ENCODE measurements at places on chromosomes 13 and 19.

DNA sequence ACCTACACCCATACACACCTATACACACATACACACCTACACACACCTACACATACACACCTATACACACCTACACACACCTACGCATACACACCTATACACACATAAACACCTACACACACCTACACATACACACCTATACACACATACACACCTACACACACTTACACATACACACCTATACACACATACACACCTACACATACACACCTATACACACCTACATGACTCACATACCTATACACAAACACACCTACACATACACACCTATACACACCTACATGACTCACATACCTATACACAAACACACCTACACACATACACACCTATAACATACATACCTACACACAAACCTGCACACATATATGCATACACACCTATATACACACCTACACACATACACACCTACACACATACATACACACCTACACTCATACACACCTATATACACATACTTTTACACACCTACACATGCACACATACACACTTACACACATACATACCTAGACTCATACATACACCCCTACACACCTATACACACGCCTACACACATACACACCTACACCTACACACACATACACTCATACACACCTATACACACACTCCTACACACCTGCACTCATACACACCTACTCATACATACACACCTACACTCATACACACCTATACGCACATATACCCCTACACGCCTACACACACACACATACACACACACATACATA lies 286.7 kb upstream of the MAB21L1 start:
- DNase-seq, result no peak

- no peak for DNase-seq
Measured at GRCh38 chr13:60619461-60619860, 222.4 kb downstream of the TDRD3 start.

GRCh38 chr19:56333506-56333905 lies 18.9 kb upstream of the ZSCAN5A start:
- DNase-seq, result peak; percentile 36

- DNase-seq, result no peak
Measured at GRCh38 chr13:110162866-110163658, 143.9 kb downstream of the COL4A1 start.

DNA sequence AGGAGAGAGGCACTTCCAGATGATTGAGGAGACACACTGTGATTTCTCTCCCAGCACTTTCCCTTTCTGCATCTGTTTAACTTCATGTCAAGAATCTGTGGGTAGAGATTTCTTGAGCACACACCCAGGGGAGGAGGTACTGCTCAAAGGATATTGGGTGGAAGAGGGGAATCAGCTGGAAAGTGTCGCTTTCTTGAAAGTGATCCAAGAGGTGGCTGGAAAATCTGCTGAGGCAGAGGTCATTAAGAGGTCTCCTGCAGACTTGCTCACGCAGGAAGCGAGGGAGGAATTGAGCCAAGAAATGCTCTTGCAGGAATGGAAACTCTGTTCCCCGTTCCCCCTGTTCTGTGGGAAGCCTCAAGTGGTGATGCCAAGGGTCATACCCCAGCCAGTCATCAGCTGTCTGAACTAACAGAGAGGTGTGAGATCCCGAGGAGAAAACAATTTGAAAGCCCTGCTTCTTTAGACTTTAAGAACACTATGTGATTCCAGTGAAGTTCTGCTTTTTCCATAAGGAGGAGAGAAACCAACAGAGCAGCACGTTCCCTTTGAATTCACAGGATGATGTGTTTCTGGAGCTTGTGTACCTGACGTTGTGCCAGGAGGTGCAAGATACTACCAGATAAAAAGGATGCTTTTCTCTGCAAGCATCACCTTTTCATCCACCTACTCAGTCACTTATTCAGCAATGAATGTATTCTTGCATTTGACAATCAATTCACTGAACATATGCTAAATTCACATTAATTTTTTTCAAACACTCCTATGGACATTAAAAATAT lies 163.4 kb upstream of the GPR12 start:
- no peak for DNase-seq

DNA sequence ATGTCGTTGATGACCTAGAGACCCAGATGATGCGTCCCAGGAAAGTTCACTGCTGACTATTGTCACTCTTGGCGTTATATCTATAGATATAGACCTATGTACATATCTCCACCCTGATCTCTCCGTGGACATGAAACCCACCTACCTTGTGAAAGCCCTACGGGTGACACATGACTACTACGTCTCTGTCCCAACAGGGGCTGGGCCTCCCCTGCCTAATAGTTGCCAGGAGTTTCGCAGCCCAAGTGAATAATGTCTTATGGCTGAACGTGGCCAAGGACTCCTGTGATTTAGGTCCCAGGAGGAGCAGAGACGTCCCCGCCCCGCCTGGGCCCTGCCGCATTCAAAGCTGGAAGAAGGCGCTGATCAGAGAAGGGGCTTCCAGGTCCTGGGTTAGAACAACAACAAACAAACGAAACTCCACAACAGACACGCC lies 4.9 kb upstream of the POU4F1 start:
- DNase-seq, result no peak

DNA sequence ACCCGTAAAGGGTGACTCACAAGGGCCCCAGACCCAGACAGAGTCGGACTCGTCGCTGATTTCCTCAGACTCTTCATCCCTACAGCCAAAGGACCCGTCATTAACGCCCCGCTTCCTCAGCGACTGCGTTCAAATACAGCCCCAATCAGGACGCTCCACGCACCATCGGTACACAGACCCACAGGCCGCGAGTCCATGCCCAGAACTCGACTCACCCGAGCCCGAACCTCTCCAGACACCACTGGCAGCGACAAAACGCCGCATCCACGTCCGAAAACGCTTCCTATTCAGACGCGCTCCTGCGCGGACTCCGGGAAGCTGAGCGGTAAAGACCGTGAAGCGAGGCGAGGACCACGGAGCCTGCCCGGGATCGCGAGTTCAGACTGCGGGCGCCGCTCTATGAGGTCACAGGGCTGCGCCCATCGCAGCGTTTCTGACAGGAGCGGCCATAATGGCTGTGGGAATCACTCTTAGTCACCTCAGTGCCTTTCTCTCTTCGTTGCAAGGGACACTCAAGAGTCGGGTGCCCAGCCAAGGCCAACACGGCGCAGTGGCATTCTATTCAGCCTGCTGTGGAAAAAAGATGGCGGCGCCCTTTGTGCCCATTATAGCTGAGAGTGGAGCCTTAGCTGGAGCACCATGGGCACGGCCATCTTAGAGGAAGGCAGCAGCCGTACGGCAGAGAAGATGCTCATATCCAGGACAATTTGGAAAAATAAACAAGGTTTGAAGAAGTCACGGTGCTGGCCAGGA lies at the start of gene ZNF614:
ZNF614 (minus strand) TSS at position 353 of the 753 bp plus-strand sequence. CDS start 2,634 bp downstream, outside the sequence.
- DNase-seq, result peak; percentile 88

DNA sequence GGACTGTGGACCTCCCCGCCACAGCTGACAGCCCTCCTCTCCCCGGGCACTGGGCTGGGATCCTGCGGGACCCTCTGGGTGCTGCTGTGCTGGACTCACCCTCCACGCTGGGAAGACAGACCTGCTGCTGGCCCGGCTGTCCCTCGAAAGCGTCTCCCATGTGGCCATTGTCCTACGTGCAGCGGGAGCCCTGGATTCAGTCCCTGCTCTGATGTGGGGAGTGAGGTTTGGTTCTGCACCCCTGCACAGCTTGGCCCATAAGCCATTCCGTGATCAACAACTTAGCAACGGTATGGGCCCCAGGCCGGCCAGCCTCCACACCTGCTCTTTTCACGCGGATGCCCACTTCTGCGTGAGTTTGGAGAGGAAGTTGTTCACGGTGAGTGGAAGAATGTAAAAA lies 195.2 kb downstream of the TEX29 start:
- no peak for DNase-seq

GRCh38 chr13:50797091-50797490 lies 46.4 kb downstream of the DLEU7 start:
- no peak for DNase-seq

- DNase-seq, result no peak
Measured at GRCh38 chr19:52945652-52946321, 16.9 kb downstream of the ZNF816 start.

- no peak for DNase-seq
Measured at GRCh38 chr19:35445826-35446593, 2.0 kb upstream of the FFAR2 start.

GRCh38 chr19:19115954-19116353 lies 22.3 kb downstream of the TMEM161A start:
- DNase-seq, result peak; percentile 51

DNA sequence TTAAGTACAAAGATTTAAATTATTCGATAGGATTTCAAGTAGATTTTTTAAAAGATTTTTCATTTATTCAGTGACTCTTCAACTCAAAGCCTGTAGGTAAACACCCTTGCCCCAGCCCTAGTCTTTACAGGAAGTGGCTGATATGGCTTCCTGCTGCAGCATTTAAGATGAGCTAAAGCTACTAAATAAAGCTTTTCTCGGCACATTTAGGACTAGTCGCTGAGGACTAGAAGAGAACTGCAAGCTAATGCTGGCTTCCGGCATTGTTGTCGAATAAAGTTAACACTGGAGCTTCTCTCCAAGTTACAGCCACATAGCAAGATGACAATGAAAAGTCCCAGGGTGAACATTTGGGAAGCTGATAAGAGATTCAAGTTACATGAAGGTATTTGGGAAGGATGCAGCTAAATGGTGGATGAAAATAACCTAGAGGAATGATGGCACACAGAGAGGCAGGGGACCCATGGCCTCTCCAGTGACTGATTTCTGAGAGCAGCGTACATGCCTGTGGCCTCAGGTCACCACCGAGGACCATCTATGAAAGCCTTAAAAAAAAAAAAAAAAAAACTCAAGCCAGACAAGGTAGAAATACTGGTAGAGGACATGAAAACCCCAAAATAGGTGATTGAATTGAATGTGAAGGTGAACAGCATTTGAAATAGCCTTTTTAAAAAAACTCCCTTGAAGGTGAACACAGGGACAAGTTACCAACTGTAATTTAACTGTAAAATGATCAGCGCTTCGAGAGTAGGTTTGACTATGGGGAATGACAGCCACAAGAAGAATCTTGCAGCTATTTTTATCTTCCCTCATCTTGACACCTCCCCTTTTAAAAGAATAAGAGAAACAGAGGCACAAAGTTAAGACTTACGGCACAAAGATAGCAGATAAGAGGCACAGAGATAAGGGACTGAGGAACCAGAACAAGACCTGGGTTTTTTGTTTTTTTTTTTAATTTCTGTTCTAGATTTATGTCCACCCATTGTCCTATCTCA lies 155.4 kb downstream of the DCT start:
- no peak for DNase-seq

DNA sequence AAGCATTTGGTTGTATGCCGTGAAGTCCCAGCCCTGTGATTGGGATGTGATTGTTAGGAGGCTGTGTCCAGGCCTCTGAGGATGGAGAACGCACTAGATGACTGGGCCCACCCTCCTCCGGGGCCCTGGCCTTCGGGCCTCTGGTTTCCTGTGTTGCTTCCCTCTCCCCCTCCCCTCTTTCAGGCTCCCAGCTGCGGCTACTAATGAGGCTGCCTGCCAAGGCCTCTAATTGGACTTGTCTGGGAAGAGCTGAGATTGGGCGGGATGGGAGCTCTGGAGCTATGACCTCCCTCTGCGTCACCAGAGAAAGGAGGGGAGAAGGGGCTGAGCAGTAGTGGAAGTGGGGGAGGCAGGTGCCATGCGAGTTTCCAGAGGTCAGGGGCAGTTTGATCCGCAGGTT lies 9.9 kb downstream of the PTH2 start:
- no peak for DNase-seq

DNA sequence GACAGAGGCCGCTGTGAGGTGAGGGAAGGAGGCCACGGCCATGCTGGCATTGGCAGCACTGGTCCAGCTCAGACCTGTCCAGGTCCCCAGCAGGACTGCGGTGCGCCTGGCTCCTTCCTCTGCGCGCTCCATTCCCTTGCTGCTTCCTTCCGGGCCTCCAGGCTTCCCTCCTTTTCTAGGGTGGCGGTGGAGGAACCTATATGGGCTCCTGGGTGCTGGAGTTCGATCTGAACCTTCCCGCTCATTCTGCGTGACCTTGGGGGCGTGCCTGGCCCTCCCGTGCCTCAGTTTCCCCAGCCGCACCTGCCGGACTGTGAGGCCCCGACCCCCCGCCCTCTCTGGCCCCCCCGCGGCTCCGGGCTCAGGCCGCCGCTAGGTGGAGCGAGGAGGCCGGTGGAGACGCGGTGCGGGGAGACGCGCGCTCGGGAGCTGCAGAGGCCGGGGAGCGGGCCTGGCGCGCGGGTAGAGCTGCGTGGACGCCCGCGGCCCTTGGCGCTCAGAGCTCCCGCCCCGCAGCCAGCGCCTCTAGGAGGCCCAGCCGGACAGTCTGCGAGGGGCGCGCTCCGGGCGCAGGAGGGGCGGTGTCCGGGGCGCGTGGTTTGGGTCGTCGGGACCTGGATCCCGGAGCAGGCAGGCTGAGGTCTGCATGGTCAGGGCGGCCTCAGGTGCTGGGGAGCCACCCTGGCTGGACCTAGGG lies 29.9 kb downstream of the EFNA2 start:
- DNase-seq, result peak; percentile 37

- DNase-seq, result no peak
Measured at GRCh38 chr19:13666165-13666564, 98.2 kb upstream of the MRI1 start.

- no peak for DNase-seq
Measured at GRCh38 chr13:102055090-102055779, 346.6 kb downstream of the FGF14 start.

DNA sequence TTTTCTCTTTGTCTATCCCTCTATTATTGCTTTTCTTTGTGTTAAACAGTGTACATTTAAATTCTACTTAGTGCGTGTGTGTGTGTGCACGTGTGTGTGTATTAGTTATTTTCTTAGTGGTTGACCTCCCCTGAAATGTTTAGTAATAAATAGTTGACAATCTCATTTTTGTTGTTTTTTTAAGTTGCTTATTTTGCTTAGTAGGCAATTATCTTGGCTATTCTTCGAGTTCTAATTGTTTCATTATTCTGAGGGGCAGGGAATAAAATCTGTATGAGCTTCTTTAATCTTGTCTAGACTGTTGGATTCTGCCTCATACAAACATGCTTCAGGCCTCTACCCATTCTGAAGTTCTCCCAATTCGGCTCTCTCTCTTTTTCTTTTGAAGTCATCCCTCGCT lies 1169.0 kb upstream of the ATXN8OS start:
- DNase-seq, result no peak

DNA sequence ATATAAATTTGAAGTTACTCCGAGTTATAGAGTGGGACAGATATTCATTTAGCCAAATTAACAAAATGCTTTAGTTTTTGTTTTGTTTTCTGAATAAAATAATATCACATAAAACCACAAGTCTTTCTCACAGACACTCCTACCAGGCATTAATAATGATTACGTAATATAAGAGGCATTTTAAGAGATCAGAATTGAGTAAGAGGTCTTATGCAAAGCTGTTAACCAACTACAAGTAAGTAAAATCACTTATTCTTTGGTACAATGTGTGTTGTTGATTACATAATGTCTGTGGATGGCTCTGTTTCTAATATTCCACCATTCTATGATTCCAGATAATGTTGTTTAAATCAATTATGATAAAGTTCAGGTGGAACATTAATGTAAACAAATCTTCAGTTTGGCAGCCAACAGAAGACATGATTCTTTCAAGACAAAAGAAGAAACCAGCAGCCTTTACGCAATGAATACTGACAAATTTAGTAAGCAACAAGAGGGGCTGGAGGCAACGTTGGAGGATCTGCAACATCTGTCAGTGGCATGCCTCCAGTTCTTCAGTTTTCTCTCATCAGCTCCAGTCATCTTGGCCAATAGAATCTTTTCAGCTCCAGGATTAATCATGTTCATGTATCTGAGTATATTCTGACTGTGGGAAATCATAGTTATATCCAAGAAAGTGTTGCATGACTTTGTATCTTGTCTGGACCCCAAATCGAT lies 403.8 kb downstream of the SLITRK5 start:
- DNase-seq, result no peak
